Lower lobe of right lung (tissue), 2 donors: ENCODE measurements at places on chromosomes 4 and X. TPM values are rescaled to one million over a fixed set of nuclear protein-coding genes. Genes with fewer than 3 reads are reported as not detected.

DNA sequence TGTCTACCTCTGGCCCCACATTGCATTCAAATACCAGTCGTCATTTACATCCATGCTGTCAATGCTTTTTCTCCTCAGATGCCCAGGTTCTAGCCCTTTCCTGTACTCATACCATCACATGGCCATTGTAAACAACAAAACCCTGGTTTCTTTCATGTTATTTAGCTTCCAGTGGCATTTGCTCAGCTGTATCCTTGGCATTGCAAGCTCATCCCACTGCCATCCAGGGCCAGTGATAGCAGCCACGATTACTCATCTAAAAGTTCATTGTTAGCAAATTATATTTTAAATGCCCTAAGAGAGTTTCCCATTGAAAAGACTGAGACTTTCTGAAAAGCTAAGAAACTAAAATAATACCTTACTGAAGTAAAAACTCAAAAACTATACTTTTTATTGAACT is 34.0 kb downstream of the VEGFC start:
- H3K4me1 ChIP-seq: no peaks in the 10 kb centered on the region
- H3K27me3 ChIP-seq: no peaks in the 10 kb centered on the region
- DNase-seq: no peak
- H3K36me3 ChIP-seq: no peaks in the 10 kb centered on the region

The EXOC1L gene
- total RNA-seq: not detected

The USP27X gene
- 3.1 TPM for total RNA-seq

- H3K4me1 ChIP-seq: peaks cover 9% of the 10 kb centered on the region
- no peak overlapping the region for H3K27ac ChIP-seq
- no peak overlapping the region for H3K4me3 ChIP-seq
These were observed 44.8 kb upstream of the CBR4 start for GRCh38 chr4:169054879-169055278.

- H3K27ac ChIP-seq: no peak overlapping the region
- no peaks in the 10 kb centered on the region for H3K36me3 ChIP-seq
- H3K4me1 ChIP-seq: no peaks in the 10 kb centered on the region
- H3K27me3 ChIP-seq: no peaks in the 10 kb centered on the region
These were observed 56.6 kb downstream of the ANAPC10 start for GRCh38 chr4:145041378-145041777.

GRCh38 chr4:8442596-8443358 is 2.2 kb downstream of the TRMT44 start:
- no peaks in the 10 kb centered on the region for H3K27me3 ChIP-seq
- peaks cover 31% of the 10 kb centered on the region for H3K36me3 ChIP-seq
- no peak overlapping the region for H3K27ac ChIP-seq
- H3K4me1 ChIP-seq: peaks cover 49% of the 10 kb centered on the region
- no peak for DNase-seq
- H3K4me3 ChIP-seq: peak overlapping the region; percentile 100

DNA sequence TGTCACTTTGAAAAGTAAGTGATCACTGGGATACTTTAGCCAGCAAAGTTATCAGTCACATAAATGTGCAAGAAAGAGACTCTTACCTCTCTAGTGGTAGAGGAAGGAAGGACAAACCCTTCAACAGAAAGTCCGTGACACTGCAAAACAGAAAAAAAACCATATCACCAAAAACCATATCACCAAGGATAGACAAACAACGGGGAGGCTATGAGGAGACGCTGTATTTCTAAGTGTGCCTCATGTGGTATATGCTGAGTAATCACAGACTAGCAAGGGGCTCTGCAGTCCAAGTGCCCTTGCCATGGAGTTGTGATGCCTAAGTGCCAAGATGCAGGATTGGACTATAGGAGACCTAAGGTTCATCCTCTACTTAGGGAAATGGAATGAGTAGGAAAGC is 11.5 kb upstream of the HDAC8 start:
- no peaks in the 10 kb centered on the region for H3K36me3 ChIP-seq
- no peaks in the 10 kb centered on the region for H3K27me3 ChIP-seq
- no peak overlapping the region for H3K4me3 ChIP-seq
- H3K27ac ChIP-seq: no peak overlapping the region
- H3K4me1 ChIP-seq: no peaks in the 10 kb centered on the region
- DNase-seq: no peak

The PPEF2 gene
- not detected for total RNA-seq

The TBC1D9 gene
- 42.6 TPM for total RNA-seq

DNA sequence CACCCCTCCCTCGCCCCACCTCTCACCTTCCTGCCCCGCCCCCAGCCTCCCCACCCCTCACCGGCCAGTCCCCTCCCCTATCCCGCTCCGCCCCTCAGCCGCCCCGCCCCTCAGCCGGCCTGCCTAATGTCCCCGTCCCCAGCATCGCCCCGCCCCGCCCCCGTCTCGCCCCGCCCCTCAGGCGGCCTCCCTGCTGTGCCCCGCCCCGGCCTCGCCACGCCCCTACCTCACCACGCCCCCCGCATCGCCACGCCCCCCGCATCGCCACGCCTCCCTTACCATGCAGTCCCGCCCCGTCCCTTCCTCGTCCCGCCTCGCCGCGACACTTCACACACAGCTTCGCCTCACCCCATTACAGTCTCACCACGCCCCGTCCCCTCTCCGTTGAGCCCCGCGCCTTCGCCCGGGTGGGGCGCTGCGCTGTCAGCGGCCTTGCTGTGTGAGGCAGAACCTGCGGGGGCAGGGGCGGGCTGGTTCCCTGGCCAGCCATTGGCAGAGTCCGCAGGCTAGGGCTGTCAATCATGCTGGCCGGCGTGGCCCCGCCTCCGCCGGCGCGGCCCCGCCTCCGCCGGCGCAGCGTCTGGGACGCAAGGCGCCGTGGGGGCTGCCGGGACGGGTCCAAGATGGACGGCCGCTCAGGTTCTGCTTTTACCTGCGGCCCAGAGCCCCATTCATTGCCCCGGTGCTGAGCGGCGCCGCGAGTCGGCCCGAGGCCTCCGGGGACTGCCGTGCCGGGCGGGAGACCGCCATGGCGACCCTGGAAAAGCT is at the start of the genes HTT and HTT-AS:
Gene HTT, plus strand, starts transcription at position 604 of the 768 bp plus-strand sequence. Its CDS starts 145 bp downstream, at position 749.
Gene HTT-AS, minus strand, starts transcription at position 461 of the 768 bp plus-strand sequence.
- H3K4me3 ChIP-seq: peak within 1 kb of the TSS; percentile 90
- peak within 1 kb of the TSS; percentile 92 for H3K27ac ChIP-seq
- H3K36me3 ChIP-seq: no peaks in the 10 kb centered on the region
- H3K4me1 ChIP-seq: peaks cover 20% of the 10 kb centered on the region

GRCh38 chrX:1537031-1537715 is at the start of gene P2RY8:
P2RY8 (minus strand) TSS chrX:1537185; CDS start chrX:1466558, 70,627 bp downstream.
- H3K27ac ChIP-seq: peak within 1 kb of the TSS; percentile 73
- peak; percentile 72 for DNase-seq
- H3K36me3 ChIP-seq: no peaks in the 10 kb centered on the region
- H3K4me1 ChIP-seq: no peaks in the 10 kb centered on the region
- H3K4me3 ChIP-seq: peak within 1 kb of the TSS; percentile 54
- H3K27me3 ChIP-seq: peaks cover 4% of the 10 kb centered on the region

DNA sequence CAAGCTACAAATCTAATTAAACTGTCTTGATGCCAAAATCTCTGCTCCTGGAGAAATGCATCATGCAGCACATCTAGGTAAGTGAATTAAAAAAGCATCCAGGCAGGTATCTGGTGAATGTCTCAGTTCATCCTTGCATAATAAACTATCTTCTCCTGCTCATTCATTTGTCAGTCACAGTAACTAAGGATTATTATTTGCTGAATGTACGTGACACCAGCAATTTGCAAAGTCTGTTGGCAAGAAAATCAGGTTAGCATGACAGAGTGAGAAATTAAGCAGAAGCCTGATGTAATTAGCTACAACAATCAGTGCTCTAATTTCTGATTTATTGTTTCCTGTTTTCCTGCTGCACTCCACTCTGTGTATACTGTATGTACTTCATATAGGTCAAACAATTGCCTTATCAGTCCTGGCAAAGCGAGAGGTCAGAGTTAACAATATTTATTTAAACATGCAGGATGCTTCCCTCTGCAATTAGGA is 213.6 kb downstream of the FBXO8 start:
- no peaks in the 10 kb centered on the region for H3K36me3 ChIP-seq
- no peak for DNase-seq
- no peak overlapping the region for H3K4me3 ChIP-seq
- no peaks in the 10 kb centered on the region for H3K27me3 ChIP-seq
- no peaks in the 10 kb centered on the region for H3K4me1 ChIP-seq

The ADH1A gene
- total RNA-seq: 3.0 TPM

DNA sequence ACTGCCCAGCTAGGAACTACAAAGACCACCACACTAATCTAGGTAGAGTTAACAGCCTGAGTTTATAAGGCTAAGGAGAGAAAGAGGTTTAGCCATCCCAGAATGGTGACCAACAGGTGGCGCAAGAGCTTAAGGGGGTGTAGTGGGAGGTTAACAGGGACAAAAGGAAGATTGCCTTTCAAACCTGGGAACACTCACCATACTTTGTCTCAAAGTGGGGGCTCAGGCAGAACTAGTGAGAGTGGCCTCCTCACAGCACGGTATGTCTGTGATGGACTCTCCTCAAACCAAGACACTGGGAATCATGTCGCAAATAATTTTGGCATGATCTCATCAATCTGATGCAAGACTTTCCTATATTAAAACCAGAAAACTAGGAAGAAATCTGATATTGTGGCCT is 23.4 kb downstream of the CCNI start:
- no peaks in the 10 kb centered on the region for H3K27me3 ChIP-seq
- peaks cover 98% of the 10 kb centered on the region for H3K36me3 ChIP-seq
- no peak overlapping the region for H3K27ac ChIP-seq
- no peak overlapping the region for H3K4me3 ChIP-seq

DNA sequence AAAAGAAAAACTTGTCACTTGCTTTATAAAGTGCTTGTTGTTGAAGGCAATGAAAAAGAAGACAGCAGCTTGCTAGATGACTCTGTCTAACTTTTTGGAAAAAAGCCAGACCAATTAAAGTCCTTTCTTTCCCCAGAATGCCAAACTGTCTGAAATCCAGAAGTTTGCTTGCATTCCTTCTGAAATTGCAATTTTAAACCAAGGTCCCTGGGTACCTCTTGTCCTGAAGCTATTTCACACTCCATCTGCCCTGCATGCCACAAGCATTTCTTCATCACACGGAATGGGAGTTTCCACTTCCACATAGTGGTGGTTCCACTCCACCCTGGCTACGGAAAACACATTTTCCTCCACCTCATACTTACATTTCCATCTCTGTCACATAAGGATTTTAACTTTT is 101.0 kb downstream of the PAPSS1 start:
- H3K4me3 ChIP-seq: no peak overlapping the region
- H3K36me3 ChIP-seq: peaks cover 1% of the 10 kb centered on the region
- no peaks in the 10 kb centered on the region for H3K4me1 ChIP-seq

GRCh38 chr4:121690001-121690400 is 6.8 kb downstream of the ANXA5 start:
- peaks cover 74% of the 10 kb centered on the region for H3K4me1 ChIP-seq
- no peaks in the 10 kb centered on the region for H3K27me3 ChIP-seq
- no peak for DNase-seq

GRCh38 chrX:153408871-153409351 is 2.4 kb upstream of the ZFP92 start:
- no peak overlapping the region for H3K27ac ChIP-seq
- H3K36me3 ChIP-seq: no peaks in the 10 kb centered on the region
- no peak overlapping the region for H3K4me3 ChIP-seq
- H3K27me3 ChIP-seq: no peaks in the 10 kb centered on the region
- peaks cover 10% of the 10 kb centered on the region for H3K4me1 ChIP-seq

The NLRP2B gene
- not detected for total RNA-seq

DNA sequence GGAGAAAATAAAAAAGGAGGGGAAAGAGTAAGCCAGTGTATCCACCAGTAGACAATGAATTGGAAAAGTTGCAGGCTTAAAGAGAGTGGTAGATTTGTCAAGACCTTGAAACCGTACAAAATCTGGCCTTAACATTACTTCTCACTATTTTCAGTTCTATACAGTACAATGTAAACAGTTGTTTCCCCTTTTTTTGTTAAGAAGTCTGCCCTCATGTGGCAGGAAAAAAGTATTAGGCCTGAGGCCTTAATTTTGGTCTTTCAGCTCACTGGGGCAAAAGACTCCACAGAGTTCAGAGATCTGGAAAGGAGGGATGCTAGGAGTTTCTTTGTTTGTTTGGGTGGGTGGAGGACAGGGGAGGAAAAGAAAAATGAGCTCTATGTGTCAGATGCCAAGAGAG is 92.8 kb upstream of the CCDC160 start:
- H3K4me3 ChIP-seq: no peak overlapping the region
- H3K36me3 ChIP-seq: no peaks in the 10 kb centered on the region
- H3K27me3 ChIP-seq: no peaks in the 10 kb centered on the region

GRCh38 chr4:158013858-158014257 is 159.0 kb downstream of the GASK1B start:
- no peak overlapping the region for H3K27ac ChIP-seq
- H3K4me3 ChIP-seq: no peak overlapping the region
- H3K27me3 ChIP-seq: no peaks in the 10 kb centered on the region
- H3K36me3 ChIP-seq: no peaks in the 10 kb centered on the region
- no peaks in the 10 kb centered on the region for H3K4me1 ChIP-seq
- no peak for DNase-seq

The HTN3 gene
- not detected for total RNA-seq

The PDE6B gene
- 5.5 TPM for total RNA-seq

DNA sequence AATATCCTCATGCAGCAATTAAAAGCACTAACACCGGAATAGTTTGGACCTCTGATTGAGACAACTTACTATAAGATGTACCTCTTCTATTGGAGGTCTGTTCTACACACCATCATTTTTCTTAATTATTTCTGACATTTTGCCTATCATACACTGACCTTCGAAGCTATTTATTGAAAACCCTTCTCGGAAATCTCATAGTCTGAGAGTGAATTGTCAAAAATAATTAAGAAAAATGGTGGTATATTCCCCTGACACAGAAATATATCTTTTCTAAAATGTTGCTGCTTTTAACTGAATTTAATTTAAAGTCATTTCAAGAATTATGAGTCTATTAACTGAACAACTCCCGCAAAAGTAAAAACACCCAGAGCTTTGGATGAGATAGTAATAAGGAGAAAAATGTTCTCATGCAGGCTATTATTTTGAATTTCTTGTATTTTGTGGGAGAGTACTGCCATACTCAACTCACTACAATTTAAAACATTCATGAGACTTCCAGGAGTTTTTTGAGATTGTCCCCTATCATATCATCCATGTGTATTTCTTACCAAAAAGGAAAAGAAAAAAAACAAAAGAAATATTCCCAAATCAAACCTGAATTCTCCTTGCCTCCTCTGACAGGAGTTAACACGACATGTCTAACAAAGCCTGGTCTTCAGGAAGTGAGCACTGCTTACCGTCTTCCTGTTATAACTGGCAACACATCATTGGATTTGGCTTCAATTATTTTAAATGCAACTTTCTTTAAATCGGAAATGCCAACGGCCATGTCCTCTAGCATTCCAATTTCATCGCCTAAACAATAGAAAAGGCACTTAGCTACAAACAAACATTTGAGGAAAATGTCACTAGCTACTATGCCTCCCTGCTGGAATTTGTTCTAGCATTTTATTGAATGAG is 485.3 kb downstream of the IL15 start:
- no peak for DNase-seq
- H3K27me3 ChIP-seq: no peaks in the 10 kb centered on the region
- H3K4me1 ChIP-seq: no peaks in the 10 kb centered on the region
- no peak overlapping the region for H3K27ac ChIP-seq

GRCh38 chr4:83556006-83556707 is 20.2 kb downstream of the GPAT3 start:
- no peak for DNase-seq
- H3K36me3 ChIP-seq: no peaks in the 10 kb centered on the region
- H3K4me1 ChIP-seq: peaks cover 2% of the 10 kb centered on the region
- H3K4me3 ChIP-seq: no peak overlapping the region
- H3K27me3 ChIP-seq: no peaks in the 10 kb centered on the region
